MM.1S (cell line): ENCODE measurements at places on chromosomes 11 and 22.

DNA sequence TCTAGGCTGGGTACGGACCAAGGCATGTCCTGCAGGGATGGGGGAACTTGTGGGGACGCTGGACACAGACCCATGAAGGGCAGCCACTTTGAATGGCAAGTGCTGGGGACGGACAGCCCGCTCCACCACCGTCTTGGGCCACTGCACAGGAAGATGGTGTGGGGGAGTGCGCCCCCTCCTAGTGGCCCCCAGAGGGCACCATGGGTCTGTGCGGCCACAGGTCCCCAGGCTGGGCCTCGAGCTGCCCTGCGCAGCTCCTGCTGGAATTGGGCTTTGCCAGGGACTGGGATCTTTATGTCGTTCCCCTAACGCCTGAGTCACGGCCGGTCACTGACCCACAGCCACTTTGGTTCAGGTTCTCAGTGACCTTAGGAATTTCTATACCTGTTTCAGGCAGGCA is 44.4 kb downstream of the NAT10 start:
- DNase-seq: no peak

- DNase-seq: no peak
These were observed 274.7 kb downstream of the CASP12 start for GRCh38 chr11:104623518-104623917.

- DNase-seq: no peak
These were observed 38.7 kb downstream of the TMEM45B start for GRCh38 chr11:129854232-129854805.

GRCh38 chr11:17747131-17747955 is 12.8 kb downstream of the KCNC1 start:
- DNase-seq: no peak

GRCh38 chr11:5286901-5287300 is 14.8 kb downstream of the OR51B4 start:
- no peak for DNase-seq

DNA sequence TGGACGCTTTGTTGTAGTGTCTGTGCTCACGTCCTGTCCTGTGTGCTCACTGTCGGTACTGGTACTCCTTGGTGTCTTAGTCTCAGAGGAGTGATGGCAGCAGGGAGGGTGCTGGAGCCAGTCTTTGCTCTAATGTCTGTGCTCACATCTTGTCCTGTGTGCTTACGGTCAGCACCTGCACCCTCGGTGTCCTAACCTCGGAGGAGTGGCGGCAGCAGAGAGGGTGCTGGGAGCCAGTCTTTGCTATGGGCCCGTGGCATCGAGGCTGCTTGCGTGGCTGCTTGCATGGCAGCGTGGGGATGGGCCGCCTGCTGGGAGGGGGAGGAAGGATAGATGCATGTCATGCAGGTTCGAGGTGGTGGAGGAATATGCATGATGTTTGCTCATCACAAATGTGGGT is 12.7 kb downstream of the IGHMBP2 start:
- DNase-seq: no peak

GRCh38 chr22:44621401-44622146 is 80.4 kb upstream of the PRR5 start:
- DNase-seq: no peak

DNA sequence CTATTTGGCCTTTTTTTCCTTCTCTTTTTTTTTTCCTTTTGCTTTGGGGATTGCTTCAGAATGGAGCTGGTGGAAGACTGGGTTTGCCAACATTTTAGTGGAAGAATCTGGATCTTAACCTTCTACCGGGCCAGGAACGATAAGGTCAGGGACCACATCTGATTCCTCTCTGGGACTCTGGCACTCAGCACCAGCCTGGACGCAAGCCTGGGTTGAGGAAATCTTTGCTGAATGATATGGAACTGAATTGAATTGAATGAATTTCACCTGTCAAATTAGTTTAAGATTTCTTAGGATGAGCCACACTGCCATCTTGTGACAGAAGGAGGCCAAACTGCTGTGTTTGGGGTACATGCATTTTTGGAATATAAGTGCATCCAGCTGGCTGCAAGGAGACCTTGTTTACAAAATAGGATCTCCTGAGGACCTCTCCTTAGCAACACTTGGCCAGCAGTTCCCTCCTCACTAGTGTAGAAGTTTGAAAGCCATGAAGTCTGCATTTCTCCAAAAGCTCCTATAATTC is 30.4 kb downstream of the TPBGL start:
- peak; percentile 45 for DNase-seq

GRCh38 chr22:34687116-34687515 is 378.8 kb upstream of the ISX start:
- no peak for DNase-seq

DNA sequence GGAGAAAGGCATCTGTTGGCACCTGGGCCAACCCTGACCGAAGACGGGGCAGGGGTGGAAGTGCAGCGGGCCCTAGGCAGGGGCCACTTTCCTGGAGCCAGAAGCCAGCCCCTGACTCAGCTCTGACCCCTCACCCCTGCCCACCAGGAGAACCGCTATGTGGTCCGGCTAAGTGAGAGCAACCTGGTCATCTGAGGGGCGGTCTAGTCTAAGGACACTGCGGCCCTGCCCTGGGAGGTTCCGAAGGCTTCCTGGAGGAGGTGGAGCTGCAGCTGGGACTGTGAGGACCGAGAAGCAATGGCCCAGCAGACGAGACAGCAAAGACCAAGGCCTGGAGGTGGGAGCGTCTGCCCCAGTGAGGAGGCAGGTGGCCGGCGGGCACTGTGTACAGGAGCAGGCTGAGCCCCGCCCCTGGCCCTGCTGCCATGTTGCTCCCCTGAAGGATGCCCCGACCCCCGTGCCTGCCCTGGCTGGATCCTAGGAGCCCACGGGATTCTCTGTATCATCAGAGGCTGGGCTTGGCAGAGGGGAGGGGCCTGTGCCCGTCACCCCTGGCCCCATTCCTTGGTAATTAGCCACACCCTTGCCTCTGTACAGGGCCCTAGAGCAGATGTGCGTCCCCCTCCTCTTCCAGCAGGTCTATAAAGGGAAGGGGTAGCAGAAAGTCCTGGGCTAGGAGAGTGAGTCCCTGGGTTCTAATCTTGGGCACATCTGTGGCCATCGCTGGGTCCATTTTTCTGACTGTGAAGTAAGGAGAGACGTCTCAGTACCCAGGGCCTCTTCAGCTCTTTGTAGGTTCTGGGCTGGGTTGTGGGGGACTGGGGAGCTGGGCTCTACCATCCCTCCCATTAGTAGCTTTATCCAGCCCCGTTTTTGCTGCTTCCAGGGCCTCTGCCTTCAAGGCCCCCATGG is 19.4 kb downstream of the RELT start:
- no peak for DNase-seq

DNA sequence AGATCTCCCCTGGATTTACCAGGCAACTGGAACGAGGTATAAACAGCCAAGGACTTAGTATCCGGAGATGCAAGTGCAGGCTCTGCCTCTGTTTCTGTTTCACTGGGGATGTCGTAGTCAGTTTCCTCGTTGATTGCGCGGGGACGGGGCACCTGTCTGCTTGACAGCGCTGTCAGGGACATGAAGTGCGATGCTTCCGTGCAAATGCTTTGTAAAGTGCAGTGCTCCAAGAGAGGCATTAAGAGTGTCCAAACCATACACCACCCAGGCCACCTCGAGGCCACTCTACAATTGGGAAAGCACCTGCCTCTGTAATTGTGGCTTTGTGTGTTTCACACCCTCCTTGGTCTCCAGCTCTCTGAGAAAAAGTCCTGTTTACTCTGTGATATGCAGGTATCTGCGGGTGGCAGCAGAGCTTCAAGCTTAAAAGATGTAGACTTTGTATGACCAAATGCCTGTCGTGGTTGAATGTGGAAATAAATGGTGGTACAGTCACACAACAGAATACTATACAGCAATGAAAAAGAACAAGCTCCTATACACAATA is 18.6 kb upstream of the CD5 start:
- no peak for DNase-seq

- no peak for DNase-seq
These were observed 34.5 kb downstream of the GNB1L start for GRCh38 chr22:19819911-19820879.
